ENCODE measurements at places on chromosomes 2 and 18.

GRCh38 chr2:197514754-197515153 is 1.1 kb upstream of the MOB4 start:
- no peak for DNase-seq

GRCh38 chr2:191965733-191966132 is 118.8 kb upstream of the CAVIN2 start:
- DNase-seq, result no peak

DNA sequence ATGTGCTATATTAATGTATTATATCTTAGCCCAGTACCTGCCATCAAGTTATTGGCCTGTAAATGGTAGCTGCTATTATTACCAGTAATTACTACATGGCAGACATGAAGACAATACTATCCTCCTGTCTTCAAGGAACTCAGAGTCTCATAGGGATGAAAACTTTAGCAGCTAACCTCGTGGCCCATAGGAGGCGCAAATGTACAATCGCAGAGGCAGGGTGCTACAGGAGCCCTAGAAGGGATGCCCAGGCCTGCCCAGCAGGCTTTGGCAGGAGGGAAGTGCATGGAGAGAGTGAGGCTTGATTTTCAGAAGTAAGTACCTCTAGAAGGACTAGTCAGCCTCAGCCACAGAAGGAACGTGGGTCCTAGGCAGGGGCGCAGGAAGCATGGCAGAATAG is 44.7 kb upstream of the KIDINS220 start:
- DNase-seq, result no peak

GRCh38 chr2:223104336-223105132 is 52.5 kb downstream of the KCNE4 start:
- DNase-seq, result no peak

- no peak for DNase-seq
Observed at GRCh38 chr2:140295767-140296166, 1515.6 kb upstream of the NXPH2 start.

DNA sequence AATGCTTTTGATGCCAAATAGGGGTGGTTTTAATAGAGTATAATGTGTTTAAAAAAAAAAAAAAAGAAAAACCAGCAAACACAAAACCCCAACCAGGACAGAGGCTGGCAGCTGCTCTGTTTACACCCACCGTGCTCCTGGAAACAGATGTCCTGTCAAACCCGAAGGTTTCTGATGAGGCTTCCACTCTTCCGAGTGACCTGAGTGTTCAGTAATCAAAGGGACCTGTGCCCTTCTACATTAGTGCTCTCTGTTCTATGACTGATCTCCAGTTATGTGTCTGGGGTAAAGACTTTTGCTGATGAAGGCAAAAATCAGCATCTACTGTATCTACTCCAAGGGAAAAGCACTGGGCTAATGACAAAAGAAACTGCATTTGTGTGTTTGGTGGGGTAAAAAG is 3.5 kb upstream of the KLHL29 start:
- DNase-seq, result no peak
